Naive thymus-derived CD4-positive, alpha-beta T cell (primary cell): ENCODE measurements at places on chromosomes 2 and 18. TPM values are rescaled to one million over a fixed set of nuclear protein-coding genes. Genes with fewer than 3 reads are reported as not detected.

Gene IL36RN
- polyA plus RNA-seq = not detected

Gene ZC3H6
- polyA plus RNA-seq = 9.4 TPM

Gene HSPE1
- 134 TPM for polyA plus RNA-seq

Gene DSEL
- 0.23 TPM for polyA plus RNA-seq

Gene RAX
- not detected for polyA plus RNA-seq

Gene ABHD1
- polyA plus RNA-seq = 0.90 TPM

Gene SLC11A1
- polyA plus RNA-seq = 0.97 TPM

Gene ALPG
- polyA plus RNA-seq = not detected

Gene TUBA4B
- not detected for polyA plus RNA-seq

Gene GPR39
- not detected for polyA plus RNA-seq

Gene COLEC12
- polyA plus RNA-seq = not detected

Gene CCDC68
- polyA plus RNA-seq = not detected

Gene STPG4
- polyA plus RNA-seq = not detected

Gene ANKRD39
- 15.6 TPM for polyA plus RNA-seq

Gene CABYR
- 0.74 TPM for polyA plus RNA-seq

Gene DSG1
- not detected for polyA plus RNA-seq

Gene GALNT13
- not detected for polyA plus RNA-seq

Gene MGAT5
- polyA plus RNA-seq = 8.5 TPM

Gene LCLAT1
- polyA plus RNA-seq = 37.6 TPM

Gene ATP6V1C2
- polyA plus RNA-seq = not detected

Gene LIMS3
- 2.6 TPM for polyA plus RNA-seq

Gene ALPP
- polyA plus RNA-seq = not detected

Gene NR4A2
- 7.3 TPM for polyA plus RNA-seq

Gene PMAIP1
- 3.6 TPM for polyA plus RNA-seq
